ENCODE measurements at places on chromosomes 6 and 20.

GRCh38 chr6:151881231-151881630 lies 73.7 kb downstream of the ESR1 start:
- DNase-seq: no peak

GRCh38 chr6:142943711-142944123 lies 1.3 kb downstream of the HIVEP2 start:
- peak; percentile 73 for DNase-seq

DNA sequence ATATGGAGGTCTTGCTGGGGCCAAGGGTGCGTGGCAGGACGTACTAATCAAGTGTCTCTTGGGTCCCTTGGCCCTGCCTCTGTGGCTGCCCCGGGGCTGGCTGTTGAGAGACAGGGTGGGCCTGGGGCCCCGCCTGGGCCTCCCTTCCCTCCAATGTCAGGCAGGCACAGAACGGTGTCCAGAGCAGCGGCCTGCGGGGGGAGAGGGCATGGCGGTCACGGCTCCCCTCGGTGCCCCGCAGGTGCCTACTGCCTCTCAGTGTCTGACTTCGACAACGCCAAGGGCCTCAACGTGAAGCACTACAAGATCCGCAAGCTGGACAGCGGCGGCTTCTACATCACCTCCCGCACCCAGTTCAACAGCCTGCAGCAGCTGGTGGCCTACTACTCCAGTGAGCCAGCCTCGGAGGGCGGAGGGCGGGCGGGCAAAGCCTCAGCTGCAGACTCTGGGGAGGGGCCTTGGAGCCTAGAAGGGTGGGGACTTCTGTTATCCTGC lies 50.0 kb downstream of the SRC start:
- DNase-seq: no peak

DNA sequence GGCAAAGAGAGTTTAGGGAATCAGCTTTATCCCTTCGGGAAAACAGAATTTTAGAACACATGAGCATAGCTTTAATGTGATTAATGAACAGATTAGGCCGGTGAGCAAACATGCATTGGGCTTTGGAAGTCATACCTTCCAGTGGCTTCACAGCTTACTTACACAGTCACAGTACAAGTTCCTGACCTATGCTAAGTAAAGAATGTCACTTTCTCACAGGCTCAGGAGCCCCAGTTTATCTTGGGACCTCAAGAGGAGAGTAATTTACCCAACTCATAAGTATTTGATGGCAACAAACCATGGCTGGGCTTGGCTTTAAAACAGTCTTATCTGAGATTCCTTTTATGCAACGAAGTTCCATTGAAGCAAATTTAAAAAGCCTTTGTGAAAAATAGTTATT lies 195.9 kb downstream of the AKAP7 start:
- no peak for DNase-seq

GRCh38 chr6:35624341-35625070 lies 64.2 kb downstream of the FKBP5 start:
- no peak for DNase-seq

DNA sequence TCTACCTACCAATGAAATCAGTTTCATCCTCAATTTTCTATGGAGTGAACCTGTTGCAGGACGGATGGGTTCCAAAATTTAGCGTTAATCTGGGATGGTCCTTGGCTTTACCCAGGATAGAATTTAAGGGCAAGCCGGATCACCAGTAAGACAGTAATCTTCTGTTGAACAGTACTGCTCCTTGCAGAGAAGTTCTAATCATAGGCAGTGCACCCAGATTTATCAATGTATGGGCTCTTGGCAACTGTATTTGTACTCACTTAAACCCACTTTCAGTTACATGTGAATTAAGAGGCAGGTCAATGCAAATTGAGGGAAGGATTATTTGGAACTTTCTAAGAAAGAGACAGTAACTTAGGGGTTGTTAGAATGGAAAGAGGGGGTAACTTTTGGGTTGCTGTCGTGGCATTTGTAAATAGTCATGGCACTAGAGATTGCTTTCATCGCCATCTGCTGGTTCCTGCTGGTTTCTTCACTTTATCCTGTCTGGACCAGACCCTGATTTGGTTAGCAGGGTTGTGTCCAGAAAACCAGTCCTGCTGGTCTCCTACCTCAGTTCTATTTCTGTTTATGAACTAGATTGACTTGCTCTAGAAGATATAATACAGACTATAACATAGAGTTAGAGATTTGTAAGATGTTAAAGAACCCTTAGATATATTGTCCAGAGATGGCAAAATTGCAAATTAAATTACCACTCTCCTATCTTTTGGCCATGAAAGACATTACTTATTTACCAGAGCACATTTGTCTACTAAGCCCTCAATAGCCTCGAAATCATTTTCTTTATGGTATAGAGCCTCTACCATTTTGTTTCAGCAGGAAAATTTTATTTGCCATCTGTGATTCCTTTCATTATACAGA lies 646.3 kb downstream of the UTRN start:
- peak; percentile 4 for DNase-seq
